Cerebellum (tissue), 4 donors: ENCODE measurements at places on chromosomes 2 and 18.

DNA sequence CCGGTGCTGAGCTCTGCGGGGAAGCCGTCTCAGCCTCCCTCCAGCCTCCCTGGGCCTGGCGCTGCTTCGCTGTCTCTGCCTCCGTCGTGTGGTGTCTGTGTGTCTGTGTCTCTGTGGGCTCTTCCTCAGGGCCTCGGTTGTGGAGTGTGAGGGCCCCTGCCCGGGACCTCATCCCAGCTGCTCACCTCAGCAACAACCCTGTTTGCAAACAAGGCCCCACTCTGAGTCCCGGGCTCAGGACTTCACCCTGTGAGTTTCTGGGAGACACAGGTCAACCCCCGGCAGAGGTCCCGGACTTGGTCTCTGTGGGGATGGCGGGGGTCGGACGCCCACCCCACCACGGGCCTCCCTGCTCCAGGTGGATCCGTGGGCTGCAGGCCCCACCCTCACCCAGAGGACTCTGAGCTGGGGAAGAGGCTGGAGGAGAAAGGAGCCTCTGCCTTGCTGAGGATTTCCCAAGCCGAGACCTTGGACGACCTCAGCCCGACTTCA lies 127.4 kb upstream of the CTDP1 start:
- no peak for DNase-seq

DNA sequence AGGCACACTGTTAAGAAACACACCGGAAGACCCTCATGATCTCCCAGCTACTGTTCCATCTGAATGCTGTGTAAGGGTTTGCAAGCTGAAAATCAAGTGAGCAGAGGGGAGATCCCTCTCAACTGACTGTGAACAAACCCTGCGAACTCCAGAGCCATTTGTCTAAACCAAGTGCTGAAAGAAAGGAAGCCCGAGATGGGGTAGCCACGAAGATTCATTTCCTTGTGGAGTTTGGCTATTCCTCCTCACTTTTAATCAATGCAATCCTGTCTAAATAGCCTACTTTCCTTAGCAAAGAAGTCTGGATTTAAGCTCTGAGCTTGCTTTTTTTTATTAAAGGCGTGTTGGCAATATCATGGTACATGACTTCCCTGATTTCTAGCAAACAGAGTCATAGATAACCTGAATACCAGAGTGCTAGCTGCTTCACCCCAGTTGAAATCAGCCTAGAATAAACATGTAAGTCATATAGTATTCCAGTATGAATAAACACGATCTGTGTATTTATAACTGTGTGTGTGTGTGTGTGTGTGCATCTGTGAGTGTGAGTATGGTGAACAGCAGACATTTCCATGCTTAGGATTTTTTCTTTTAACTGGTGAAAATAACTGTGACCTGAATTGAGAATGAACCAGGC lies 365.2 kb downstream of the ZNF521 start:
- no peak for DNase-seq

- no peak for DNase-seq
These were observed 1.1 kb downstream of the COBLL1 start for GRCh38 chr2:164840458-164840929.

- DNase-seq = no peak
These were observed 1.2 kb downstream of the CBLN2 start for GRCh38 chr18:72542984-72543356.

- DNase-seq = no peak
These were observed 13.3 kb upstream of the C18orf32 start for GRCh38 chr18:49500201-49500921.
